ENCODE measurements at places on chromosomes 3 and 15.

- DNase-seq, result no peak
These were observed 340 bp downstream of the TMEM44 start for GRCh38 chr3:194632809-194633348.

GRCh38 chr3:83500931-83501330, 1457.9 kb upstream of the CADM2 start:
- no peak for DNase-seq

DNA sequence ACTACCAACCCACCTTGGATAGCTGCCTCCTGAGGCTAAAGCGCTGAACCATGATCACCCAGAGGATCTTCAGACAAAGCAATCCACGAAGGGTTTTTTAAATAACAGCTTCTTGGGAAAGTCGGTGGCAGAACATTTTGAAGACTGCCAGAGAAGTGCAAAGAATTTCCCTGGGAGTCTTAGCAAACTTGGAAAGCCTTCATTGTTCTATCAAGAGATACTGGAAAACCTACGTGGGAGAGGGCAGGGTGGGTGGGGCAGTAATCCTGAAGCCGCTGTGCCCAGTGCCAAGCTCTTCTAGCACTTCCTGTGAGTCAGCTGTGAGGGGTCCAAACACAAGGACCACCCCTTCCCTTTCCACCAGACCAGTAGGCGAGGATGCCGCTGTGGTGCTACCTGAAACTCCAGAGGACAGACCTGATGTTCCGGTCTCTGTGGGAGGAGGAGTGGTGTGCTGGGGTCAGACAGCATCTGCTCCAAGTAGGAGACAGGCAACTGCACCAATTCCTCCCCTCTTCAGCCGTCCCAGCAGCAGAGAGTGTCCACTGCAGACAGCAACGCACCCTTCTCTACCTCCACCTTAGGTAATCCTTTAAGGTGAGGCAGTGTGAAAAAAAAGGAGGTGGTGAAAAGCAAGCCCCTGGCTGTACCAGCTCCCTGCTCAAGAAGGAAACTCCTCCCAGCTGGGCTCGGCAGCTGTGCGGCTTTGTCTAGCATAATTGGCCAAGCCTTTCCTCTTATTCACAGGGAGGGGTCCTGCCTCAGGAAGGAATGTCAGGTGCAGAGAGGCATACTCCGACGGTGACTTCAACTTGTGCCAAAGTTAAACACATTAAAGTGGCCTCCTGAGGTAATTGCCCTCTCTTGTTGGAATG, 99.0 kb downstream of the TMCC1 start:
- no peak for DNase-seq

GRCh38 chr15:100721758-100722550, 119.6 kb downstream of the ASB7 start:
- no peak for DNase-seq

- DNase-seq, result no peak
These were observed 32.7 kb downstream of the RTP1 start for GRCh38 chr3:187230011-187230410.

DNA sequence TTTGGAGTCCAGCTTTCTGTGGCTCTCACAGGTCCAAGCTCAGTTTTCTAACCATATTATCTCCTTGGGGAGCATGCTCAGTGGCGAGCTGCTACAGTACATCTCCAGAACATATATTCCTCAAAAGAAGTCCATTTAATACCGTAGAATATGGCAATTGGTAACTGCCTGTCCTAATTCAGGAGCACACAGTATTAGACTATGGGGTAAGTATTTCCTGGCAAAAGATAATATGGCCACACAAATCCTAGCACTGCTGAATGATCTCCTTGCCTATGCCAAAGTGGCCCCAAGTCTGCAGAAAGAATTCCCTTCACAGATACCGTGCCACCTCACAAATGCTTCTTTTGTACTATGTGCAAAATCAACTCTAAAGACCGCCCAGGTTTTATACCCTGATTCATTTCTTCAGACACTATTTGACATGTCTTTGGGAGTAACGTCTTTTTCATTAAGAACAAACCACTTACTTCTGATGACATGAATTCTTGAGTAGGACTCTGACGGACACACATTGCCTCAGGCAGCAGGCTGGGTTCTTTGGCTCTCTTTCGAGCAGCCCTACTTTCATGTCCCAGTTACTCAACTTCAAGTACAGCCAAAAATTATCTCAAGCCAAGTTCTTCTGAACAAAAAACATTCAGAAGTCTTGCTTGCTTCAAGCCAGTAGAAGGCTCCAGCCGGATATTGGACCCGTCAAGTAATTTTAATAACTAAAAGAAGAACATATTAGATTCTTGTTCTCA, 368.3 kb upstream of the DCBLD2 start:
- DNase-seq, result peak; percentile 36

GRCh38 chr3:46734773-46735172, 17.1 kb upstream of the PRSS50 start:
- no peak for DNase-seq

- peak; percentile 57 for DNase-seq
These were observed 10.1 kb downstream of the SEMA3F start for GRCh38 chr3:50164984-50165909.

DNA sequence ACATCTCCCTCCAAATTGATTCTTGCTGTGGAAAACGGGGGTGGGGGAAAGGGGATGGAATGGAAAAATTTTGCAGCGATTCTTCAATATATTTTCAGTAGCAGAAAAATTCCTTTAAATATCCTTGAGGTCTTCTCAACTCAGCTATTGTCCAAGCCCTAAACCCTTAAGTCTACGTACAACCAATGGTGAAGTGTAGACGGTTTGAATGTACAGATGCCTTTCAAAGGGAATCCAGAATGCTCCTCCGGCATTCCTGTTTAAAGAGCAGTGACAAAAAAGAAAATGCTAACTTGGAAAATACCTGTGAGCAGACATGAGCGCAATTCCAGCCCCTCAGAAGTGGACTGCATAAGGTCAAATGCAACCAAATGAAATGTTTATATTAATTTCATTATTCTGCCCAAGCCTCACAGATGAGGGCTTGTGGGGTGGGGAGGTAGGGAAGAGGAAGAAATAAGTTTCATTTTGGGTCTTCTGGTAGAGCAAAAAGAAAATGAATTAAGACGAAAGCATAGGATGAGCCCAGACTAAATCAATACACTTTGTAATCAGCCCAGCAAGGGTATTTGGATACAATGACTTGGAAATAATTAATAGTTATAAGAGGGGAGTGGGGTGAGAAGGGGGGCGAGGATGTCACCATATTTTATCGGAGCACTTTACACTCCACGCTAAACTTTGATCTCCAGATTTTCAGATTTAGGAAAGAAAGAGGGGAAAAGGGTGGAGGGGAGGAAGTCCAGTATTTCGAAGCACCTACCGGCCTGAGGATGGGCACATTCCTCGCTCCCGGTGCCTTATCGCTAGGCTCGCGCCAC, 2.7 kb downstream of the FOXP1 start:
- peak; percentile 18 for DNase-seq

DNA sequence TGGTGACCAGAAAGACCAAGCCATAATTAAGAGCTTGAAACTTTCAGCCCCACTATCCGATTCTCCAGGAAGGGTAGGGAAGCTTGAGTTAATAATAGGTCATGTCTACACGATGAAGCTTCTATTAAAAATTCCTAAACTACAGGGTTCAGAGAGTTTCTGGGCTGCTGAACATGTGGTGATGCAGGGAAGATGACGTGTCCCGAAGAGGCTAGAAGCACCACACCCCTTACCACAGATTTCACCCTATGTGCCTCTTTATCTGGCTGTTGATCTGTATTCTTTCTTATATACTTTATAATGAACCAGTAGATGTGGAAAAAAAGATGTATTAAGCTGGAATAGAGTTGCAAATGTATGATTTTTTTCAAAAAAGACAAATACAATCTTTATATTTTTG, 473.4 kb downstream of the NLGN1 start:
- no peak for DNase-seq

- DNase-seq, result no peak
These were observed 4.8 kb upstream of the MECOM start for GRCh38 chr3:169668072-169668956.

DNA sequence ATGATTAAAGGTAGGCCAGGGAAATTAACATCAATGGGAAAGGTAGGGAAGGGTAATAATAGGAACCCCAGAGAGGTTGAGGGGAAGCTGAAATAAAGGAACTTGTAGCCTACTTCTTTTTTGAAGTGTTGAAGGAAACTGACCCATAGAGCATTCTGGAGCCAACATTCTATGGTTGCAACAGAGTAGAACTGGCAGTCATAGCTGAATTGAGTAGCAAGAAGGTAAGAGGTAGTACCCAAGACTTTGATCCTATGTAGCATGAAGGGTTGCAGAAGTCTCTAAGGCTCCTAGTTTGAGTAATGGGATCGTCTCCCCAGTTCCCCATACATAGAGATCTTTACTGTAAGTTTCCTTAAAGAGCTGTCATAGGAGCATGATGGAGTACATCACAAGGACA, 7.4 kb upstream of the ZNF774 start:
- no peak for DNase-seq

DNA sequence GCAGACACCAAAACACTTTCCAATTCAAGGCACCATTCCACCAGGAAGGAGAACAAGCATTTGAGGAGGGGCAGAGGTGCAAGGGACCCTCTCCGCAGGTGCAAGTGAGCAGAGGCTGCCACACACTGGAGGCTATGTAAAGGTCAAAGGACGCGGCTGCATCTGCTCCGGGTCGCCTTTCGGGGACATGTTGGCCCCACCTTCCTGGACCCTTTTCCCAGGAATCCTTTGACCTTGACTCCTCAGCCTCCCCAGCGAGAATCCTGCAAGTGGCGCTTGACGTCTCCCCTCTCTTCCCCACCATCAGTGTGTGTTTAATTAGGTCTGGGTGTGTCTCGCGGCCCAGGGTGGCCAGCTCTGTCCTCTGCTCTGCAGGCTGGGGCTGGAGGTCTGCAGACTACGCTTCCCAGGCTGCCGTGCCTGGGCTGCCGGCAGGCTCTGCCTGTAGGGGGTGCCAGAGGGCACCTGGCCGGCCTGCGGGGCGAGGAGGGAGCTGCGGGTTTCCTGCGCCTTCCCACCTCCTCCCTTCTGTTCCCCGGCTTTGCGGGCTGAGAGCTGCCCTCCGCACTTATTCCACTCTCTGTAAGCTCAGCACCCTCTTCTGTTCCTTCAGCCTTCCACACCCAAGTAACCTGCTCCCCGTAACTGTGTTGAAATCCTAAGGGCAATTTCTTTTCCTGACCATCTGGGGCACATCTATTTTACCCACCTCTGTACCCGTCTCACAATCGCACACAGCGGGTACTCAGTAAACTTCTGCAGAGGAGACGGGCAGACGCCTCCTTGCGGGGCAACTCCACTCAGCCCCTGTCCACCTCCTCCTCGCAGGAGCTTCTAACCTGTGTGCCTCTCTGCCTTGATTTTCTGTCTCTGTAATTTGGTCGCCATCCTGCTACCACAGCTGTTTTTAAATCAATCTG, 129.8 kb downstream of the NSMCE3 start:
- DNase-seq, result peak; percentile 46

GRCh38 chr3:6396631-6397030, 464.3 kb upstream of the GRM7 start:
- DNase-seq, result no peak

DNA sequence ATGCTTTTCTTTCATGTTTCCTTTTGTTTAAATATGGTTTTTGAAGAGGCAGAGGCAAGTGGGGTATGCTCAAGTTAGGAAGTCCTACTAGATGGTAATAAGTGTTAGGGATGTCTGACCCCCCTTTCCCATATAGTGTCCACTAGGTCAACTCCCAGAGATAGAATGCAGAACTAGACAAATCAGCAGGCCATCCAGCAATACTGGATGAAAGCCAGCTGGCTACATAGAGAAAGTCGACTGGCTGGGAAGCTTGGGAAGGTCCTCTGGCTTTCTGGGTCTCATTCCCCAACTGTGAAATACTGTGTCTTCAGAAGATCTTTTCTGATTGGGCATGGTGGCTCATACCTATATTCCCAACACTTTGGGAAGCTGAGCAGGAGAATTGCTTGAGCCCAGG, 113.8 kb downstream of the SNRK start:
- peak; percentile 26 for DNase-seq

GRCh38 chr15:101615986-101616848, 36.0 kb downstream of the TM2D3 start:
- DNase-seq, result no peak

DNA sequence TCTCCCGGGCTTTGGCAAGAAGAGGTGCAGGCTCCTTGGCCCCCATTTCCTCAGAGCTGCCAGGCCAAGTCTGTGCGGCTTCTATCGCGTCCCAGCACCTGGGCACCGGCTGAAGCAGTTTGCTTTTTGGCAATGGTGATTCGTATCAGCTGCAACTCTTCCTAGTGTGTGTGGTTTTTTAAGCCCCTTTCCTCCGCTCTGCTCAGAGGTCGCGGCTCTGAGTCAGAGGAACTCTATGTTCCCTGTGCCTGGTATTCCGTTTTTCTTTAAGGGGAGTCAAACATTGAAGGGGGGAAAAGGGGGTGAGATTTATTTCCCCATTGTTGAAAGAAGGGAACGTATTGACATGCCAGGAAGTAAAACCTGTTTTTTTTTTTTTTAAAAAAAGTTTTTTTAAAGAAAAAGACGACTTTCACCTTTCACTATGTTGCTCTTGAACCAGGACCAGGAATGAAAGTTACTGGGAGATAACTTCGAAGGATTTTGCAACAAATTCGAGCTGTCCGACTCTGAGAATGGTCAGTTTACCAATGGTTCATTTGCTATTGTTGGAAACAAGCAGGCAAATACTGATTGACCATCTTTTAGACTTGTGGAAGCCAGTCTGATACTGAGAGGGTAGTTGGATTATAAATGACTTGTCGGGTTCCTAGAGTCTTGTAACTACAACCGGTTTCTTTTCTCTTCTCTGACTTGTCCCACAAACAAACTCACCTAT, 1.1 kb downstream of the ARMC8 start:
- peak; percentile 74 for DNase-seq

GRCh38 chr3:148147903-148148302, 549.8 kb upstream of the AGTR1 start:
- DNase-seq, result no peak

GRCh38 chr15:68230157-68231100, 901 bp upstream of the CLN6 start:
- peak; percentile 36 for DNase-seq

GRCh38 chr15:52698514-52698913, 19.3 kb upstream of the ATOSA start:
- no peak for DNase-seq

DNA sequence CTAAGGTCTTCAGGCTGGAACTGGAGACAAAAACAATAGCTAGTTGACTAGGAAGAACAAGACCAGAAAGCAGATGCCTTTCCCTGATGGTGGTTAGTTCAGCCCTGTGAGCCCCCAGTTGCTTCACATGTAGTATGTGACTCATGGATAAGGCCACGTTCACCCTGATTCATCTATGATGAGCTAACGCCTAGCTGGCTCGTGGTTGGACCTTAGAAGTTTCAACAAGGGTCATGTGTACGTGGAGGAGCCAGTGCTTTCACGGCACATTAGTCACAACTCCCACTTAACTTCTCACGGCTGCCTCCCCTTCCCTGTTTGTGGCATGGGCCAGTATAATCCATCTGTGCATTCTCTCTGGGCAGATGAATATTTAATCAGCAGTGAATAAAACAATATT, 20.6 kb downstream of the COL8A1 start:
- no peak for DNase-seq

GRCh38 chr3:29822071-29822470, 541.2 kb downstream of the RBMS3 start:
- DNase-seq, result no peak
